ENCODE measurements at places on chromosomes 5 and 9. TPM values are rescaled to one million over a fixed set of nuclear protein-coding genes. Genes with fewer than 3 reads are reported as not detected.

DNA sequence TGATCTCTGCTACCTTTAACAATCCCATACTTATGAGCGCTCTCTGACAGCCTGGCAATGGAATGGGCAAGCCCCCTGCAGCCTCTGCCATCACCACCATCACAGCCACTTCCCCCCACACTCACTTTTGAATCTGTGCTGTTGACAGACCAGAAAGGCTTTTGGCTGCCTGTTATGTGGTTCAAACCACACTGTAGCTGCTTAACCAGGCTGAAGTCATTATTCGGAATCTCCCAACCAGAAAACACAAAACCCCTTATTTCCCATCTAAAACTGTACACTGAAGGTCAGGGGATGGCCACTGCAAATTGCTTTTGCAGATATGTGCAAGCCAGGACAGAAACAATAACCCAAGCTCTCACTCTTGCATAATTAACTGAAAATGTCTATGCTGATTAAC, 35.8 kb downstream of the PTCH1 start:
- no peak for DNase-seq

SOHLH1 gene
- not detected for total RNA-seq

NIM1K gene
- total RNA-seq = 0.20 TPM

GEMIN5 gene
- total RNA-seq = 14.9 TPM

PCDHGA11 gene
- total RNA-seq = 5.0 TPM

All from left ventricle myocardium superior (tissue), 1 donor.